ENCODE measurements at places on chromosomes 11 and 22.
A peak's percentile ranks its signal among the peaks of the same experiment; 100 is the strongest.

- no peak for DNase-seq
Measured at GRCh38 chr11:73753938-73754337, 6.9 kb downstream of the RAB6A start.

GRCh38 chr11:128784059-128784804 is 82.9 kb downstream of the KCNJ1 start:
- no peak for DNase-seq

DNA sequence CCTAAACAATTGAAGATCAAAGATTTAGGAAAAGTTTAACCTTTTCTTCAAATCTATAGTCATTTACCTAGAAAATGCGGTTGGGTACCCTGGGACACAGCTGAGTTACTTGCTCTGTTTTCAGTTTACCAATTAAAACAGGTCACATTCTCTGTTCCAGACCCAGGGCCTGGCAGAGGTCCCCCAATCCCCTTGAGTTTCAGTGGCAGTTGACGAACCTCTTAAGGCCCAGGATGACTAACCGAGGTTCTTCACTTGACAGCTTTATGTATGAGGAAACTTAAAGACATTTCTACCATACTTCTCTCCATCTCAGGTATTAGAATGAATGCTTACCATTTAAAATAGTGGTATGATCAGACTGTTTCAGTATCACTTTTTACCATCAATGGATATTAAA is 16.3 kb downstream of the LDHAL6A start:
- no peak for DNase-seq

GRCh38 chr11:115215694-115216617 is 288.3 kb downstream of the CADM1 start:
- DNase-seq = no peak

GRCh38 chr22:29300467-29300806 is 6.0 kb upstream of the GAS2L1 start:
- DNase-seq = no peak

GRCh38 chr22:46561435-46561905 is 24.1 kb upstream of the CELSR1 start:
- no peak for DNase-seq

DNA sequence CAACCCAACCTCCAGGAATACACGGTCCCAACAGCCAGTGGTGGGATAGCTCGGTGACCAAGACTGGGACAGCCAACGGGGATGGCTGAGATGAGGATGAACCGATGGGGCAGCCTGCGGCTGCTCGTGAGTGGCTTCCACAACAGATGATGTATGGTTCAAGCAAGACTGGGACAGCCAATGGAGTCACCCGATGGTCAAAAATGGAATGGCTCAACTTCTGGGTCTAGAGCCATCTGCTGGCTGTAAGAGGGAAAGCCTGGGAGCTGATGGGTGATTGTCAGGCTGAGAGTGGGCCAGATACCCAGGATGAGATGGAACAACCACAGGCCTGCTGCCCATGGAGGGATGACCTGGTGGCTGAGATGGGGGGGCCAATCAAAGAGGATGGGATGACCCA is 35.5 kb downstream of the SYT7 start:
- no peak for DNase-seq

DNA sequence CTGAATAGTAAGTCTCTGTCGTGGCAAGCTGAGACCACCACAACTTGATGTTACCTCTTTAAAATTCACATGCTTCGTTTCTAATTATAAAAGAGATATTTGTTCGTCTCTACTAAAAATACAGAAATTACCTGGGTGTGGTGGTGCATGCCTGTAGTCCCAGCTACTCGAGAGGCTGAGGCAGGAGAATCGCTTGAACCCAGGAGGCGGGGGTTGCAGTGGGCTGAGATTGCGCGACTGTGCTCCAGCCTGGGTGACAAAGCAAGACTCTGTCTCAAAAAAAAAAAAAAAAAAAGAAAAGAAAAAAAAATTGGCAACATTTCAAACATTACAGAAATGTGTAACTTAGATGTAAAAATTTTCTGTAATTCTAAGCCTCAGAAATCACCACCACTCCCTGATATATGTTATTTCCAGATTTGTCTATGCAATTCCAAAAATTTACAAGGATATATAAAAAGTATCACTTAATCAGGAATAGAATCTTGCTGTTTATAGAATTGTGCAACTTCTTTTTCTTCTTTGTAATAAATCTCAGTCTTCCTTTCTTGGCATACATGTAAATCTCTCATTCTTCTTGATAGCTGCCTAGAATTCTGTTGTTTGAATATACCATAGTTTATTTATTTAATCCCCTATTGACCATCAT is 37.3 kb downstream of the C11orf96 start:
- no peak for DNase-seq

DNA sequence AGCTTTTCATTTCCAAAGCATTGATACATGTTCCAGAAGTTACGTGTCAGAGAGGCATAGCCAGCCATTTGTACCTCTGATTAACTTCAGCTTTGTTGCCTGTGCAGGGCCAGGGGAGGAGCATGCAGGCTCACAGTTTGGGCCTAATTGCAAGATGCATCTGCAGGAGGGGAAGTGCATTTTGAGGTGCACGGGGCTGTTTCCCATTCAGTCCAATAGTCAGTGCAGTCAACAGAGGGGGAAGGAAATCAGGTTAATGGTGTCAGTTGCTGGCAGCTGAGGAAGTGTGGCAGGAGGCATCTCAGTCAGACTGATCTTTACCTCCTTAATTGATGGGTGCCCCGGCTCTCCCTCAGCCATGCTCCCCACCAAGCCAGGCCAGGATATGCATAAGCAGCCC is 39.3 kb downstream of the ABCC8 start:
- DNase-seq = no peak

- DNase-seq = no peak
Measured at GRCh38 chr11:32307471-32307870, 127.9 kb downstream of the WT1 start.

DNA sequence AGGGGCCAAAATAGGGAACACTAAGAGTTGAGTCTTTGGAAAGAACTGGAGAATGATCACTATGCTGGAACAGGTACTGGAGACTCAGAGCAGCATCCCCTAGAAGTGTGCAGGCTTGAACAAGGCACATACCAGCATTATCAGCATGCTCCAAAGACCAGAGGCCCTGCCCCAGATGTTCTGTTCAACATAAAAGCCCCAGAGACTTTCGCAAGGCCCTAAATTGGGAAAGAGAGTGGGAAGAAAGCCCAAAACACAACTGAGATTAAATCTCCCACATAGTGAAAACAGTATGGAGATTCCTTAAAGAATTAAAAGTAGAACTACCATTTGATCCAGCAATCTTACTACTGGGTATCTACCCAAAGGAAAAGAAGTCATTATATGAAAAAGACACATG is 9.4 kb downstream of the CNGA4 start:
- no peak for DNase-seq

- no peak for DNase-seq
Measured at GRCh38 chr22:21646608-21647590, 4.8 kb downstream of the SDF2L1 start.

DNA sequence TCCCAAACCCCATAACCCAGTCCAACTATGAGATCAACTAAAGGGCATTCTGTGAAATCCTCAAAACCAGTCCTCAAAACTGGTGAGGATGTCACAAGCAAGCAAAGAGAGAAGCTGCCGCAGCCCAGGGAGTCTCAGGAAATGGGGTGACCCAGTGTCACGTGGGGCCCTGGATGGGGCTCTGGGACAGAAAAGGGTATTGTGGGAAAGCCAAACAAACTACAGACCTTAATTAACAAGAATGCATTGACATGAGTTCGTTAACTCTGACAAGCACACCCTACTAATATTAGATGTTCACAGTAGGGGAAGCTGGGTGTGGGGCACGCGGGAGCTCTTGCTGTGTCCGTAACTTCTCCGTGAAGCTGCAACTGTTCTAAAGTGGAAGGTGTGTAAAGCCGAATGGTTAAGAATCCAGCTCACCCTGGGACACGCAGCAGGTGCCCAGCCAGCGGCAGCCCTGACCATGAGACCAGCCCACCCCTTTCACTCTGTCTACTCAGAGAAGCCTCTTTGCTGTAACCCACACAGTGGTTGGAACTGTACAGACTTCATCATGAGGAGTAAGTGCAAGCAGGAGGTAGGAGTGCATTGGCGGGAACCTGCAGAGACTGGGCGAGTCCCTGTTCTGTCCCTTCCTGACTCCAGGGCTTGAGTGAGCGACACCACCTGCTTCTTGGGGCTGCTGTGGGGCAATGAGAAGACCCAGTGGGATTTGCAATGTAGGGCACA is 17.9 kb downstream of the LINC01488 start:
- DNase-seq = no peak

GRCh38 chr11:58734681-58735490 is 3.1 kb upstream of the GLYAT start:
- no peak for DNase-seq

DNA sequence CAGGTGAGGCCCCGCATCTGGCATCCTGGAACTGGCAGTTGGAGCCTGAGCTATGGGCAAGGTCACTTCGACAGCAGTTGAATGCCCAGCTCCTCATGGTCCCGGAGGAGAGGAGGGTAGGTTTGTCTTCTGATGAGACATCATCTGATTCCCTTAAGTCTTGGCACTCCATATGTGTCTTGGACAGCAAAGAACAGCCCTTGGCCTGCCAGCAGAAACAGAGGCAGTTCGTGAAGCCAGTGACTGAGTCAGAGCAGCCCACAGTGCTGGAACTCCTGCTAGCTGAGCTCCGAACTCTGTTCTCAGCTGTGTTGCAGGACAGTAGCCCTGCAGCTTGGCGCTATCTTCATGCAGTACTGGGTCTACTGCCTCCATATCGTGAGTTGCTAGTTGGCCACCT is 1.0 kb downstream of the DNHD1 start:
- peak; percentile 7 for DNase-seq

DNA sequence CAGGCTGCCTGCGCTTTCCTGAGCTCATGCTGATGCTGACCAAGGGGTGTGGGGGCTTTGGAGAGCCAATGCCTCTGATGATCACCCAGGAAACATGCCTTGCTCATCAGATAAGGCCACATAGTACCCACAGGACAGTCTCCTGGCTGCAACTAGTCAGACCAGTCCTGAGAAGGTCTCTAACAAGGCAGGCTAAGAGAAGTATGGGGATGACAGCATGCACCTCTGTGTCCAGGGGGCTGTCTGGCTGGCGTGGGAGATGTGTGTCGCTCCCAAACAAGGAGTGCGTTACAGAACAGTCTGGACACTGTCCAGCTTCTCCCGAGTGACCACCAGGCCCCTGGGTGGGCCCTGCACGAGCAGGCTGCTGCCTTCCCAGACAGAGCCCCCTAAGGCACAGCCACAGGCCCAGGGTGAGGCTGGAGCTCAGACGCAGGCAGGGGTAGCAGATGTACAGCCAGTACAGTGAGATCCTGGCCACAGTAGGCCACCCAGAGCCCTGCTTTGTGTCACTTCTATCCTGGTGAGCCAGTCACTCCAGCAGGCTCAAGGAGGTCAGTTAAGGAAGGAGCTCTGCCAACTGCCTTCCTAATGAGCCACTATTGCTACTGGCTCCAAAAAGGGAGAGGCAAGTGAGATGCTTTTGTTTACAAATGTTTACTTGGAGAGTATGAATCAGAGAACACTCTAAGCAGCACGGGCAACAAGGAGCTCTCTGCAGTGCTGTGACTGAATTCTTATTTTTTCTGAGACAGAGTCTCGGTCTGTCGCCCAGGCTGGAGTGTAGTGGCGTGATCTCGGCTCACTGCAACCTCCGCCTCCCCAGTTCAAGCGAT is 66.0 kb upstream of the CLTCL1 start:
- no peak for DNase-seq

GRCh38 chr11:115334932-115335788 is 169.1 kb downstream of the CADM1 start:
- DNase-seq = no peak

- no peak for DNase-seq
Measured at GRCh38 chr22:29126670-29127395, 54.0 kb downstream of the KREMEN1 start.

DNA sequence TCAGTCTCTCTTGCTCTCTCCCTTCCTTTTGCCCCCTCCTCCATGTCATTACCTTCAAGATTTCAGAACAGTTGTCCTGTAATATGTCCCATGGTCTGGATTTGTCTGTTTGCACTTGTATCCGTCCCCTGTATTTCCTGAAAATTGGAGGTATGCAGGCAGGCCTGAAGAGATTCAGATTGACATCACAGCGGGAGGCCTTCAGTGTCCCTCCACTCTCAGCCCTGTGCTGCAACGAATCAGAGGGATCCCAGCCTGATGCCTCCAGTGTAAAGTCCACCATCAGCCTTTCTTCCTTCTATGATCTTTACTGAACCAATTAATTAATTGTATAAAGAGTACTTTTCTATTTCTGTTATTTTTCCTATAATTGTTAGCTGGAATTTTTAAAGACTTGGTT is 57.3 kb downstream of the ELMOD1 start:
- no peak for DNase-seq

DNA sequence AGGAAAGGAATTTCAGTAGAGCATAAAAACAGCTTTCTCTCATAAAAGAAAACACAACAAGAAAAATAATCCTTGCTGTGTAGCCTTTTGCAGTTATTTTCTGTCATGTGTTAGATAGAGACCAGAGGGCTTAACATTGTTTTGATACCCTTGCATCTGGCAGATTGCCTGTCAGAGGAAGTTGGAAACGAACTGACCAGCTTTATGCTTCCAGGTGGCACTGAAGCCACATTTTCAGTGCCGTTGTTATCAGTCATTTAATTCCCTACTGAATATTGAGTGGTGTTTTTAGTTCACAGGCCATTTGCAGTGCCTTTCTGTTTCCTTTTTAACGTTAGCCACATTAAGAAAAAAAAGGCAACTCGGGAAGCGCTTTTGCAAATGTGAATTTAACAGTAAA is 21.5 kb upstream of the RAG2 start:
- DNase-seq = no peak

DNA sequence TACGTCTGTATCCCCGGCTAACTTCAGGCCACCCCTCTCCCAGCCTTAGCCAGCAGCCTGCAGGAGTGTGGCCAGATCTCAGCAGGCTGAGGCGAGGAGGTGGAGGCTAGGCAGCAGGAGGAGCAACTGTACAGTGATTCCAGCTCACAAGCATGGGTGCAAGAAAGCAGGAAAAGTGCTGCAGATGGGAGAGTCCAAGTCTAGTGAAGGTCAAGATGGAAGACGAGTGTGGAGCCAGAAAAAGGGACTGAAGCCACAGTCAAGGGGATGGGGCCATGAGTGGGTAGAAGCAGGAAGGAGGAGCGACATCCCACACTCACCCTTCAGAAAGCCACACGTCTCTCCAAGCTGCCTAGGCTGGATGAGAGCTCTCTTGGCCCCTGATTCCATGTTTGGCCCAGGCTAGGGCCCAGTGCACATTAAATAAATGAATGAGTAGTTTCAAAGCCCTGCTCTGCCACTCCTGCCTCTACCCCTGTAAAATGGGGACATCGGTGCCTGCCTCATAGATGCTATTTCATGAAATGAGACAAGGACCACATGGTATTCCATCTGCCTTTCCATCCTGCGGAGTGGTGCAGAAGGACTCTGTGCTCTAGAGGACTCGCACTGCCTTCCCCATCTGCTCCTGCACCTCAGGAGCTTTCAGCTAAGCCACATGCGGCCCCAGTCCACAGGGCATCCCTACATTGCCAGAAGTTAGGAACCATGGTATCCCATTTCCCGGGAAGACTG is 2.9 kb downstream of the YDJC start:
- DNase-seq = no peak

- no peak for DNase-seq
Measured at GRCh38 chr11:1370186-1371025, 19.3 kb upstream of the BRSK2 start.

GRCh38 chr11:128776424-128777284 is 82.8 kb downstream of the FLI1 start:
- no peak for DNase-seq

DNA sequence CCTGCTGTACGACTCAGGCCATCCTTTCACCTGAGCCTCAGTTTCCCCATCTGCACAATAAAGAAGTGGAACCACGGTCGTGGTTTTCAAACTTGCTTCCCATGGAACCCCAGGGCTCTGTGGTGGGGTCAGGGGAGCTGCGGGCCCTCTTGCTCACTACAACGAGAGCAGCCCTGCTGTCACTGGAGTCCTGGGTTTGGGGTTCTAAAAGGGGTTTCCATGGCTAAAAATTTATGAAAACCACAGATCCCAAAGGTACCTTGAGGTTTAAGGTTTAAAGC is 45.4 kb upstream of the CARS1 start:
- DNase-seq = no peak
